ENCODE measurements at places on chromosomes 4 and X.

- H3K4me3 ChIP-seq: peak overlapping the region; percentile 9
- H3K27me3 ChIP-seq: no peaks in the 10 kb centered on the region
- H3K4me1 ChIP-seq: no peaks in the 10 kb centered on the region
- no peak for DNase-seq
Observed at GRCh38 chrX:21375708-21376009, 1.4 kb downstream of the CNKSR2 start.

GRCh38 chrX:81390237-81390636, 188.3 kb downstream of the SH3BGRL start:
- no peak overlapping the region for H3K27ac ChIP-seq
- H3K36me3 ChIP-seq: no peaks in the 10 kb centered on the region
- no peaks in the 10 kb centered on the region for H3K4me1 ChIP-seq
- no peak overlapping the region for H3K4me3 ChIP-seq
- DNase-seq: no peak

DNA sequence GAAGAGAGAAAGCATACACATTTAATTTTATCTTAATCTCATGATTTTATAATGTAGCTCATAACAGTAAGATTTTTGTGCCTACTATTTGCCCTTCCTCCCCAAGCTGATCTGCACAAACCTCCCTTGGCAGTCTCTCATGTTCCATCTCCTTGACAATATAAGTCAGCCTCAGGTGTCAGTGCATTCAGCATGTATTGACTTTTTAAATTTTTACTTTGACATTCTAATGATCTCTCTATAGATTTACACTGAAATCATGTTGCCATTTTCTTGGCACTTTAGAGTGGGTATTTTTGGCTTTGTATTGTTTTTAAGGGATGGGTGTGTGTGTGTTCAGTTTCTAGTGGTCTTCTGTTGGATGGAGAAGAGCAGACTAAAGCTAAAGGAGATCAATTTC, 505.3 kb upstream of the CPEB2 start:
- H3K36me3 ChIP-seq: no peaks in the 10 kb centered on the region
- no peak overlapping the region for H3K4me3 ChIP-seq
- no peak for DNase-seq
- H3K27me3 ChIP-seq: no peaks in the 10 kb centered on the region
- no peak overlapping the region for H3K27ac ChIP-seq

- no peaks in the 10 kb centered on the region for H3K27me3 ChIP-seq
- no peak for DNase-seq
- no peak overlapping the region for H3K27ac ChIP-seq
- no peaks in the 10 kb centered on the region for H3K4me1 ChIP-seq
- no peak overlapping the region for H3K4me3 ChIP-seq
- no peaks in the 10 kb centered on the region for H3K36me3 ChIP-seq
Observed at GRCh38 chr4:13616597-13616996, 10.9 kb downstream of the BOD1L1 start.

DNA sequence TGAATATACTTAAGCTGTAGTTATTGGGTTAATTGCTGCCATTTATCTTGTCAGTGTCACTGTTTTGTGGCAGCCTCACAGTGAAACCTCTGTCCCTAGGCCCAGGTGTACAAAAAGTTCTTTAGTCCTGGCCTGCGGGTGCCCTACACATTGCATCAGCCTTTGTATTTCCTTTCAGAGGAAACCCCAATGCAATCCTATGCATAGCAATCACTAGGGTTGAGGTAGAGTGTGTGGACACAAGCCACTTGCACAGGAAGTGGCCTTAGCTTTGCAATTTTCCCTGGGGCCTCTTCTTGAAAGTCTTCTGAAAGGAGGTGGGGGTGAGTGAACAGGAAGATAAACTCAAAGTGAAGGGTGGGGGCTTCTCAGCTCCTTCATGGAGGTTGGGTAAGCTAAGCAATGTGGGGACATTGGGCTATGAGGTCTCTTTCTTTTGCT, 27.8 kb downstream of the VSIG4 start:
- H3K27me3 ChIP-seq: no peaks in the 10 kb centered on the region
- no peak overlapping the region for H3K4me3 ChIP-seq
- H3K36me3 ChIP-seq: no peaks in the 10 kb centered on the region
- no peaks in the 10 kb centered on the region for H3K4me1 ChIP-seq

GRCh38 chr4:52472444-52472843, 186.7 kb downstream of the USP46 start:
- no peaks in the 10 kb centered on the region for H3K27me3 ChIP-seq
- H3K27ac ChIP-seq: no peak overlapping the region

GRCh38 chrX:145751943-145752342, 65.7 kb upstream of the SLITRK2 start:
- H3K36me3 ChIP-seq: no peaks in the 10 kb centered on the region
- H3K27ac ChIP-seq: no peak overlapping the region
- no peak overlapping the region for H3K4me3 ChIP-seq

DNA sequence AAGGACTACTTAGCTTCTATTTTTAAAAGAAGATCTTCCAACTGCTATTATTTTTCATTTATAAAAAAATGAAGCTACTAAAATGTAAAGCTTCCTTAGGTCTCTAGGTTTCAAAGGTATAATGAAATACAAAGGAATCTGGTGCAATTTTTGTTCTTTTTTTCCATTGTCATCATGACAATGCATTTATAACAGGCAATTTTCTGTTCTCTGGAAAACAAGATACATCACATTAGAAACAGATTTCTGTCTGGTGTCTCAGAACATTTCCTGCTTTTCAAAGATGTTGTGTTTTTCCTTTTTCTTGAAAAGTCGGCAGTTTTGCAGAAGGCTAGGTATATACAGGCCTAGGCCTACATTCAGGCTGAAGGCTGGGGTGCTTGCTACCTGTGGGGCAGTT, 63.6 kb upstream of the ATP8A1 start:
- H3K4me1 ChIP-seq: no peaks in the 10 kb centered on the region
- no peak overlapping the region for H3K4me3 ChIP-seq
- H3K27me3 ChIP-seq: no peaks in the 10 kb centered on the region
- H3K27ac ChIP-seq: no peak overlapping the region
- no peak for DNase-seq
- no peaks in the 10 kb centered on the region for H3K36me3 ChIP-seq

DNA sequence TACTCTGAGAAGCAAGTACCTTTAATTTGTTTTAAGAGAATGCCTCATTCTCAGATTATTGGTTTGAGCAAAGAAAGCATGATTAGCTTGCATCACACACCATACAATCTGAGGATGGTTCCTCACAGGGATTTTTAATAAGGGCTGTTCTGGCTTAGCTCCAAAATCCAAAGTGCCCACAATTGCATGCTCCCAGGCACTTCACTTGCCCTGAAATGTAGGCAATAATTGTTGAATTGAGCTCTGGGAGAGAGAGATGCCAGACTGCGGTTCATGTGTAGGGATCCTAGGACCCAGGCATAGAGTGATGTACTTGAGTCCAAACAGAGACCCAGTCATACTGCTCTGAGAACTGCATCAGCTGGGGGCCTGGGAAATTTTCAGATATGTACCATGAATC, 358.4 kb upstream of the CXorf51B start:
- H3K4me3 ChIP-seq: no peak overlapping the region
- no peak for DNase-seq
- no peaks in the 10 kb centered on the region for H3K4me1 ChIP-seq
- H3K36me3 ChIP-seq: no peaks in the 10 kb centered on the region
- no peak overlapping the region for H3K27ac ChIP-seq
- H3K27me3 ChIP-seq: no peaks in the 10 kb centered on the region

DNA sequence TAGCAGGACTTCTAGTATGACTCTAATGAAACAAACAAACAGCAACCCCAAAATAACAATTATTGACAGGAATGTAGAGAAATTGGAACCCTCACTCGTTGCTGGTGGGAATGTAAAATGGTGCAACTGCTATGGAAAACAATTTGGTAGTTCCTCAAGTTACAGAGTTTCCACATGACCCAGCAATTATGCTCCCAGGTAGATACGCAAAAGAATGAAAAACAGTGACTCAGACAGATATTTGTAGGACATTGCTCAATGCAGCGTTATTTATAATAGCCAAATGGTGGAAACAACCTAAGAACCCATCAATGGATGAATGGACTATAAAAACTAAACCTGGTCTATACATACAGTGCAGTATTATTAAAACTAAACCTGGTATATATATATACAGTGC, 646.1 kb upstream of the FRG1 start:
- no peak overlapping the region for H3K4me3 ChIP-seq
- no peak overlapping the region for H3K27ac ChIP-seq
- H3K4me1 ChIP-seq: no peaks in the 10 kb centered on the region
- H3K36me3 ChIP-seq: no peaks in the 10 kb centered on the region
- H3K27me3 ChIP-seq: no peaks in the 10 kb centered on the region
- no peak for DNase-seq

DNA sequence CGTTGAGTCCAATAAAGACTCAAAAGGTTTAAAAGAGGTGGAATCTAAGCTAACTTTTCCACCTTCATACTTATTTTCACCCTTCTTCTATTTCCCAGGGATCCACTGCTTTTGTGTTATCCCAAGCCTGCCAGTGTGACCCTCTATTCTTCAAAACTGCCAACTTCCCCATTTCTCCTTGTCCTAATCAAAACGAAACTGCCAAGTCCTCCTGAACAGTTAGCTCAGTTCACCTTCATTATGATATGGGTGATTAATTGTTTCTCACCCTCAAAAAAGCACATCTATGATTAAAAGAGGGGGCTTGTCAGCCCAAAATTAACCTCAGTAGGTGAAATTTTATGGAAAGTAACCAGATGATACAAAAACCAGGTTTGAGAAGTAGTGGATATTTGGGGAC, 108.4 kb downstream of the GUCY2F start:
- no peaks in the 10 kb centered on the region for H3K36me3 ChIP-seq
- no peaks in the 10 kb centered on the region for H3K27me3 ChIP-seq
- no peak for DNase-seq
- no peaks in the 10 kb centered on the region for H3K4me1 ChIP-seq
- no peak overlapping the region for H3K4me3 ChIP-seq

- DNase-seq: no peak
- no peak overlapping the region for H3K4me3 ChIP-seq
- H3K27ac ChIP-seq: no peak overlapping the region
- no peaks in the 10 kb centered on the region for H3K36me3 ChIP-seq
- H3K27me3 ChIP-seq: no peaks in the 10 kb centered on the region
Observed at GRCh38 chr4:120939693-120940092, 17.2 kb upstream of the PRDM5 start.

DNA sequence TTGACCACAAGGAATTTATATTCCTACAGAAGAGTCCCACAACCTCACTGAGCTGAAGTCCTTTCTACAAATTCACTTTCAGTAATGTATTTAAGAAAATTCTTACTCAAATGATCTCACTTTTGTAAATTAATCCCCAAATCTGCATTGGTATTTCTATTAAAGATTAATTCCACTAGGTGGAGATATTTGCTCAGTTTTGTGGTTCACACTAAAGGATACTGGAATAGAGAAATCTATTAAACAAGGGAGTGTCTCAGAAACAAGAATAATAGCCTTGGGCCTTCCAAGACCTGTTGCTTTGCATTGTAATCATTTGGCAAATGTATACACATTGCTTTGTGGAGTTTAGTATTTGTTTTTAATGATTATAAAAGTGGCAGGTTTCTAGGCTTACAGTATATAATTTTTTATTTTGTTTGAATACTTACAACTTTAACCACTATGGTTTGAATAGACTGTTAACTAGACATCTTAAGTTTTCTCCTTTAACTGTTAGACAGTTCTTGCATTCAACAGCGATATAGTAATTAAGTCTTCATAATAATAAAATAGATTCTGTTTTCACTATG, 25.9 kb downstream of the CFAP299 start:
- H3K27ac ChIP-seq: no peak overlapping the region
- H3K36me3 ChIP-seq: no peaks in the 10 kb centered on the region
- no peaks in the 10 kb centered on the region for H3K27me3 ChIP-seq

DNA sequence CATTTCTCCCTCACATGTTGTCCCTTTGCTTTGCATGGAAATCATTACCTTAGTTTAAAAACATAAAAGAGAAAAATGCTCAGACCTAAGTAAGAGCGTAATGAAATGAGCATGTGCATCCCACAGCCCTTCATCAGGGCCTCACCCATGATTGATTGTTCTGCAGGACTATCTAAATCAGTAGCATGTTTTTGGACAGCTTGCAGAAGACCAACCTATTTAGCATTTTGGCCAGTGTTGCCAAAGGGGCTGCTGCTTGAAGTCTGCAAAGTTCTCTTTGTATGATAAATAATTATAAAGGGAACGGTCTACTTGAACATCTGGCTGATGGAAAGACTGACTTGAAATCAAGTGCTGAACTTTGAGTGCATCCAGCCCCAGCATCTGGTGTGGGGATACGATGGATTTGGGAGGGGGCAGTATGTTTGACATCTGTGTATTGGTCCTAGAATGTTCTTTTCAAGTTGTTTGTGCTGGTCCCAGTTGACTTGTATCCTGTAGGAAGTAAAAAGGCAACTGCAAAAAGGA, 76.1 kb upstream of the LIMCH1 start:
- no peaks in the 10 kb centered on the region for H3K4me1 ChIP-seq
- H3K27me3 ChIP-seq: no peaks in the 10 kb centered on the region

DNA sequence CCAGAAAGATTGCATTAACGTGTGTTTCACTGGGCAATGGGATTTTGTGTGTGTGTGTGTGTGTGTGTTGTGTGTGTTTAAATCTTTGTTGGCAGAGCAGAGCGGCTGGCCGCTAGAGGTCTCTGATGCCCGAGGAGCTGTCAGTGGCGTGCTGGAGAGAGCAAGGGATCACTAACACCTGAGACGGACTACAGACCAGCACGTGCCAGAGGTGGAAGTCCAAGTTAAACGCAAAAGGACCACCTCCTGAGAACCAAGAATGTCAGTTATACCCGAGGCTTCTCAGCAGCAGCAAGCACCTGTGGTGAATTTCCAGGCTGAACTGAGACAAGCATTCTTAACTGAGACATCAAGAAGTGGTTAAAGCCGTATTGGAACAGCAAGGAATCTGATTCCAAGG, 9.0 kb upstream of the SLC25A14 start:
- H3K4me1 ChIP-seq: no peaks in the 10 kb centered on the region
- peaks cover 40% of the 10 kb centered on the region for H3K27me3 ChIP-seq
- H3K4me3 ChIP-seq: no peak overlapping the region
- DNase-seq: no peak
- no peaks in the 10 kb centered on the region for H3K36me3 ChIP-seq

DNA sequence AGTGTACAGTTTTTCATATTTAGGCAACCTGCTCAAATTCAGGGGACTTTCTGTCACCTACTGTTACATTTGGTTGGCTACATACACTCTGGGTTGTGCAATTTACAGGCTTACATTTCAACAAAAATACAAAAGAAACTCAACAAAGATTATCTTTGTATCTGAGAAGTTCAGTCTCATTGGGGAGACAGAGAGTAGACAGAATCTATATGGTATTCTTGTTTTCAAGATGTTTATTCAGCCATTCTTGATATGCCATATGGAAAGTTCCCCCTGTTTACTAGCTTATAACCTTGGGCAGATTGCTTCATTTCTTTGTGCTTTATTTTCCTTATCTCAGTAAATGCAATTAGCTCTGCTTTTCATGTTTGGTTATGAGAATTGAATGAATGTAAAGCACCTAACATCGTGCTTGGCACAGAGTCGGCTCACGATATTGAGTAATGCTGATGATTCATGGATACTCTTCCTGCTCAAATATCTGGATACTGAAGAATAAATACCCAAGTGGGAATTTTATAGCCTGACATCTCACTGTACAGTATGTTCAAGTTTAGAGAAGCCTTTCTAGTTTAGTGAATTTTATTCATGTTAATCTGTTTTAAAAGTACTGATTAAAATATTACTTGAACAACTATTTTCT, 96.5 kb upstream of the PACRGL start:
- H3K4me1 ChIP-seq: peaks cover 6% of the 10 kb centered on the region
- no peak overlapping the region for H3K4me3 ChIP-seq
- no peak for DNase-seq
- H3K27ac ChIP-seq: no peak overlapping the region

All from tibial nerve (tissue), 4 donors.